CD4-positive, alpha-beta T cell treated with Interleukin-15 for 4 hours (primary cell): ENCODE measurements at places on chromosomes 4 and X.

GRCh38 chr4:156321203-156321602, 367.5 kb upstream of the CTSO start:
- DNase-seq, result no peak

DNA sequence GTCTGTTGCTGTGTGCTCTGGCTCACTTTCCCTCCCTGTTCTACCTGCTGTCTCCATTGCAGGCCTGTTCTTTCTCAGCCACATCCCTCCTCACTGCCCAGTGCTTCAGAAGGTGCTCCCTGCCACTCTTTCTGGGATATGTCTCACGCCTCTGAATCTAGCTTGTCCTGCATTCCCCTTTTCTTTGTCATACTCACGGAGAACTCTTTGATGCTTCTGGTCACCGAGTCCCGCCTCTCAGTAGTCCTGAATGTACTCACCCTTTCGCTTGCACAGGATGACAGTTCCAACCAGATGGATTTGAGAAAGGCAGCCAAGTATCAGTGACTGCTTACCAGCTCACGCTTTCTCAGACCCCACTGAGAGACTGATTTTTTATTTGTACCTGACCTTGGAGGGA, 65.2 kb upstream of the TLR2 start:
- DNase-seq, result no peak

- no peak for DNase-seq
These were observed 303.3 kb downstream of the FRMPD4 start for GRCh38 chrX:12441381-12442128.

GRCh38 chr4:150479657-150480056, 102.3 kb upstream of the MAB21L2 start:
- DNase-seq, result no peak

DNA sequence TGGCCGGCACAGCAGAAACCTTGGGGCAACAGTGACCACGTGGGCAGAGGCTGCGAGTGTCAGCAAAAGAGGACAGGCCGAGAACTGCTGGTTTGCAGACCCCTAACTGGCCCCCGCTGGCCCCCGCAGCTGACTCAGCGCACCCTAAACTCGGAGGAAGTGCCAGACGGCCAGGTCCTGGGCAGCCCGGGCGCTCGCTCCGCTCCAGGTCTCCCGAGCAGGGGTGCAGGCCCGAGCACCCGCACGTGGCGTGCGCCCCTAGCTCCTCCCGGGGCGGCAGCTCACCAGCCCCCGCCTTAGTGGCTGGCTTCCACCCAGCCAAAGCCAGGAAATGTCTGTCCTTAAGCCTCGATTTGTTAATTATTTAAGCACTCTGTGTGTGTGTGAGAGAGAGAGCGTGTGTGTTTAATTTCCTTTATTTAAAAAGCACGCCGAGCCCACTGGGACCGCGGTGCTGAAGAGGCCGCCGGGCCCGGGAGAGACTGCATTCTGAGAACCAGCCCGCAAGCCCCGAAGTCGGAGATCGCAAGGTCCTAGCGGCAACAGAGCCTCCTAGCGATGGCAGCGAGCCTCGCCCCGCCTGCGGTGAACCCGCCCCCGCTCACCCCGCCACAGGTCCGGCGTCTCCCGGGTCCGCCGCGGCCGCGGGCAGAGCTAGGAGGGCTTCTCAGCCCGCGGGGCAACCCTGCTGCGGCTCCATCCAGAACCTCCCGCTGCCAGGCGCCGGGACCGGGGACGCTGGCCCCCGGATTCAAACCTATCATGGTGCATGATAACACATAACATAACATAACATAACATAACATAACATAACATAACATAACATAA, 45.9 kb upstream of the CDKN2AIP start:
- peak; percentile 49 for DNase-seq

- no peak for DNase-seq
These were observed 72.9 kb downstream of the MAOA start for GRCh38 chrX:43728966-43729365.

GRCh38 chr4:173446416-173446815, 47.5 kb upstream of the SCRG1 start:
- no peak for DNase-seq

GRCh38 chrX:80170581-80170980, 156.0 kb downstream of the TBX22 start:
- DNase-seq, result no peak

DNA sequence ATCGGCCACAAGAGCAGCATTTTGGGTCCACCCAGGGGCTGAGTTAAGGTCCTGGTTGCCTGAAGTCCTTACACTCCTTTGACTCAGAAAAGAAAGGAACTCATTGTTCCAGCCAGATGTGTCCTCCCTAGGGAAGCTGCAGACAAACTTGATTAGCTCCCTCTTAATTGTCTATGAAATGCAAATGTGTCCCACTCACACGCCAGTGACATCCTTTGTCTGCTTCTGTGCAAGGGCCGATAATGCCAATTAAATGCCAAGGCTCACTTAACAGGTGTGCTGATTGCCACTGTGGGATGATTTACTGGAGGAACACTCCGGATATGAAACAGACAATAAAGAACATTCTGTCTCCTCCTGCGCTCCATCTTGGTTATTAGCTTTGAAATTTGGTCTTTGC, 332.9 kb upstream of the CPEB2 start:
- DNase-seq, result no peak

GRCh38 chr4:100268789-100269188, 78.5 kb upstream of the DDIT4L start:
- no peak for DNase-seq

GRCh38 chr4:38132107-38132673, 172.0 kb downstream of the PTTG2 start:
- peak; percentile 84 for DNase-seq

GRCh38 chrX:130280901-130281300, 12.2 kb upstream of the ZNF280C start:
- DNase-seq, result no peak

DNA sequence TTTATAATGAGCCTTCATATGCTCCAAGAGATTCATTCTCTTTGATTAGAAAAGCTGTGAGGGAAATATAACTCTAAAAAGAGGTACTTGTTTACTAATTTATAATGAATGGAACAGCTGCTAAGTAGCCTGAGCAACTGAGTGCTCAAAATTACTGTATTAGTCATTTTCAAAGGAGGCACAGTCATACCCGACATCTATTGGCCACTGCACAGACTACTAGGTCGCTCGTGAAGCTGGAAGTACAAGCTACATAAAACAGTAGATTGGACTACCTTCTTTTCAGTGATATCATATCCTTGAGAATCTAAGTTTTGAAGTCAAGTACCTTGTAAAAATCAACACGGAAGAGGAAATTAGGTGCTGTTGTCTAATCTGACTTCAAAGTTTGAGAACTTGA, 52.0 kb upstream of the GLRB start:
- no peak for DNase-seq

- no peak for DNase-seq
These were observed 241.1 kb downstream of the MAPK10 start for GRCh38 chr4:86118711-86119110.

GRCh38 chrX:53266914-53267313, 14.5 kb downstream of the IQSEC2 start:
- no peak for DNase-seq

DNA sequence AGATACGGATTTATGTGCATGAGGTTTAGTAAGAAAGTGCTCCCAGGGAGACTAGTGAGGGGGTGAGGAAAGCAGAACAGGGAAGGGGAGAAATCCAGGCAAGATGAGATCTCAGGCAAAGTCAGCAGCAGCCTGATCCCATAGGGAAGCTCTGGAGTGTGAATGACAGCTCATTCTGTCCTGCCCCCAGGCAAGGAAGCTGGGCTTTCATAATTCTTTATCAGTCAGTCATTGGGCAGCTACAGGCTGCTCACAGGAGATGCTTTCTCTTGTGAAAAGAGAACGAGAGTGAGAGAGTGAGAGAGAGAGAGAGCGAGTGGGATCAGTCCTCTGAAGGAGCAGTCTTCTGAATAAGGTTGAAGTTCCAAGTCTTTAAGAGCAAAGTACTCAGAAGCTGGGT, 48.1 kb downstream of the SRPX start:
- no peak for DNase-seq

- no peak for DNase-seq
These were observed 26.6 kb upstream of the AMELX start for GRCh38 chrX:11266573-11267003.

DNA sequence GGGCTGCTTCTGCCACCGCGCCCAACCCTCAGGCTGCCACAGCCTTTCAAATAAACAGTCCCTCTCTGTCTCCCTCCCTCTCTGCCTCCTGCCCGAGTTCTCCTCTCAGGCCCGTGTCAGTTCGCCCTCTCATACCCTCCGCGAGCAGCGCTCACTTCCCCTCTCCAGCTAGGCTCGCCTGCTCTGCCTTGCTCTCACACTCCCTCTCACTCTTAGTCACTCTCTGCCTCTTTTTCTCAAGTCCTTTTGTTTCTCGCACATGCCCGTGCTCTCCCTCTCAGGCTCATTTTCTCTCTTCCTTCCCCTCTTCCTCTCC, 3.2 kb downstream of the EFNB1 start:
- DNase-seq, result no peak

DNA sequence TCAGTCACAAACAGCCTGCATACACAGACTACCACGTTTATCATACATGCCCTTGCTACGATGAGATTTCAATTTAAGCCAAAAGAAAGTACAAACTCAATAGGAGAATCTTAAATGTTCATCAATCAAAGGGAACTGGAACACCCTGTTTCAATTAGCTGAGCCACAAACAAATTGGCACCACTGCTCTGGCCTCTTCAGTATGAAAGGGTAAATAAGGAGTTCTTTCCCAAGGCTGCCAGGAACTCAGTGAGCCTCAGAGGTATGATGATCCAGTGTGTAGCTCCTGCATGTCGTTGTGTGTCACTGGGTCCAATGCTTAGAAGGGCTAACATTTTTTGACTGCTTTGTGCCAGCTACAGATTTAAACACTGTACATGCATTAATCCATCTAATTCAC, 5.4 kb downstream of the RNF150 start:
- DNase-seq, result no peak

- no peak for DNase-seq
These were observed 94.3 kb upstream of the FAM47B start for GRCh38 chrX:34848281-34848680.

DNA sequence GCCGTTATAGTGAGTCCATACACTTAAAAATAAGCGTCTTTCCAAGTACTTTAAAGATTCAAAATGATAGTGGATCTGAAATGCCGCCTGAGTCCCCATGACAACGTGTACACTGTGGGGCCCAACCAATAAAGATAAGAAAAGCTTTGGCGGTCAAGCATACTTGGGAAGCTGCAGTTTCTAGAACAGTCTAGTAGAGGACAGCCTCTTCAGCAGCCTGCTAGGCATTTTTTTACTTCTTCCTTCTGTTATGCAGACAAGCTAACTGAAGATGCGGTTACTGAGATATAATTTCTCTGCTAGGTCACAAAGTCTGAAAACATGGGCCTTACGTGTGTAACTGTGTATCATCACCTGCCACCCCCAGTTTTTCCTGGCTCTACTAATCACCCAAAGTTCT, 402 bp upstream of the UPRT start:
- DNase-seq, result peak; percentile 2

DNA sequence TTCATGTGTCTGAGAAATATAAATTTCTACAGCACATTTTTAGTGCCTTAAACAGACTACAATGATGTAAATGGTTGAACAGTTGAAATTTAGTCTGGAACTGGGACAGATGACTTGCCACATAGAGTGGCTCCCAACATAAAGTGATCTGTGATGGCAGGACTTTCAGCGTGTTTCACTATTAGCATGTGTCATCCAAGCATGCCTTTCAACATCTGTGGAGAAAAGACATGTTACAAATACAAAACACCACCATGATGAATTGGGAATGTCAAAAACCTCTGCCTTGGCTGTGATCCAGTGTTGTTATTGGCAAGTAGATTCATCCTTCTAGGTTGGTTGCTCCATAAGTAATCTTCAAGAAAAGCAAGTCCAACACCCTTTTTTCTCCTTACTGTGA, 348.7 kb downstream of the MAPK10 start:
- DNase-seq, result no peak

DNA sequence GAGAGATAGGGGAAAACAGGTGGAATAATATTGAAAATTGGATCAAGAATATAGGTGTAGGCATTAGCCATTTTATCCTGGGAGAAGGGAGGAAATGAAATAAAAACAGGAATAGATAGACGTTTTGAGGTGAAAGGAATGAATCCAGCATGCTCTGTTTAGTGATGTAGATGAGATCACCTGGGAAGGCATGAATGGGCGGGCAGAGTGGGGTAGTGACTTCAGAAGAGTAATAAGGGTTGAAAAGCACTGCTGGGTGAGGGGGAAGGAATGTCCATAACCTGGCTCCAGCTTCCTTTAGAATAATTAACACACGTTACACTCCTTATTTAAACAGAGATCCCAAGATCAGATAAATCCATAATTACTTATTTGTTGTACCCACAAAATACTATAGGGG, 191.1 kb upstream of the ANXA3 start:
- no peak for DNase-seq

DNA sequence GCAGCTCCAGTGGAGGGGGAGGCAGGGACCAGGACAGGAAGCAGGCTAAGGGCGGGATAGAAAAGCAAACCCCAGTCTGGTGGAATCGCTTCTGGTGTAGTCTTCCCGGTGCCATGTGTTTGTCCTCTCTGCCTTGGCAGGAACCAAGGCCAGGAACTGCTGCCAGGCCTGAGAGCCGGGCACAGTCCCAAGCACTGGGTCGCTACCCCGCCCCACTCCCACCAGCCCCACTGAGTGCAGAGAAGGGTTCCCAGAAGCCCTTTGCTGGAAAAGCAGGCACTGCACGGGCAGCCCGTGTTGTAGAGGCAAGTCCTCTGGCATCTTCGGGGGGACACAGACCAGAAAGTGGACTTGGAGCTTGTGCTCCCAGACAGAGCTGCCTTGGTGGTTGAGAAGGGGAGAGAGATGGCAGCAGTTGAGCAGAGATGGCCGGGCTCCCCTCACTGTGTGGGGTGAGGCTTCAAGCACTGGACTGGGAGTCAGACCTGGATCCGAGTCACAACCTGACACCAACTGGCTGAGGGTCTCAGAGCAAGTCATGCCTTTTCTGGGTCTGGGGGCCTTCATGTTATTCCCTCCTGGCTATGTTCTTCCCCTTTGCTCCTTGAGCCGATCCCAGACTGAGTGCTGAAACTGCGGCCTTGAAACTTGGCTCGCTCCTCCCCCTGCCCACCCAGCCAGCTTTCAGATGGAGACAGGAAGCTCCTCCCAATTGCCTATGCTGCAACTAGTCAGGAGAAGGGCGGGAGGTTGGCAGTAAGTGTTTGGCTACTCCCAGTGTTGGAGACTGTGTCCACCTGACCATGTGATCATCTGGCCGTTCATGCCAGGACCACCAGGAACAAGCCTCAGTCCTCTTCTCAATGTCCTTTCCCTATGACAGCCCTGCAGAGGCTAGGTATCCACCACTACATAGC, 59.7 kb upstream of the MTM1 start:
- no peak for DNase-seq

- DNase-seq, result no peak
These were observed 4.9 kb downstream of the EREG start for GRCh38 chr4:74369855-74370254.

DNA sequence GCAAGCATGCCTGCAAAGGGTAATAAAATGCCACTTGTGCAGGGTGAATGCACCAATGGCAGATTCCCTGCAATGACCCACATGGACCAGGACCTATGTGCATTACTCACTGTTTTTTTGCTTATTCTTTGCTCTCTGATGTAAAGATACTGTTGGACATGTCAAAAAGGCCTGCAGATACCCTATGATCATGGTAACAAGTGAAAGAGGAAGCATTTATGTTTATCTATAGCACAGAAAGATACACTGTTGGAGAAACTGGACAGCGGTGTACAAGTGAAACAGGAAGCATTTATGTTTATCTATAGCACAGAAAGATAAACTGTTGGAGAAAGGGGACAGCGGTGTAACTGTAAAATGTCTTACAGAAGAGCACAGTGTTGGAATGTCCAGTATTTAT, 127.5 kb downstream of the PAPSS1 start:
- no peak for DNase-seq

GRCh38 chr4:107366016-107366735, 330.1 kb upstream of the DKK2 start:
- DNase-seq, result no peak
